ENCODE measurements at places on chromosomes 6 and 20.

DNA sequence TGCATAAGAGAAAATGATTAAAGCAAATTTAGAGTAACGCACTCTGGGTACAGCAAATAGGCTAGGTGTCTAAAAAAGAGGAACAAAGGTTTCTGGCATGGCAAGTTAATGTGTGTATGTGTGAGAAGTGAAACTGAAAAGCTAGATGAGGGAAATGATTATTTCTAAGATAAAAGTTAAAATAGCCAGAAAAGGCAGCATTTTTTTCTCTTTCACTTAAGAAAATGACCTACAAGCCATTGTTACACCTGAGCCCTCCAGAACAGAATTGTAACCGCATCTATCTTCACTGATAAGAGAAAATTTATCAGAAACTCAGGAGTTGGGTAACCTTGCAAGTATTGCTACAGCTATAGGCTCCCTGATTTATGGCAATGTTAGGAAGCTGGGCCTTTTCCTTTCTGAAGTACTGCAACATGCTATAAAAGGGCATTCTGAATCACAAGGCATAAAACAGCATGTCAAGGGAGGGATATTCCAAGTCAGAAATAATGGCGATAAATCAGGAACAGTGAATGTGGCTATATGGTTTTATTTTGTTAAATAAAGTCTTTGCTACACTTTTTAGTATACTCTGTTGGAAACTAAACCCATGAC lies 395.3 kb downstream of the TBC1D32 start:
- DNase-seq = no peak

GRCh38 chr20:49859807-49860206 lies 47.2 kb downstream of the SLC9A8 start:
- no peak for DNase-seq

DNA sequence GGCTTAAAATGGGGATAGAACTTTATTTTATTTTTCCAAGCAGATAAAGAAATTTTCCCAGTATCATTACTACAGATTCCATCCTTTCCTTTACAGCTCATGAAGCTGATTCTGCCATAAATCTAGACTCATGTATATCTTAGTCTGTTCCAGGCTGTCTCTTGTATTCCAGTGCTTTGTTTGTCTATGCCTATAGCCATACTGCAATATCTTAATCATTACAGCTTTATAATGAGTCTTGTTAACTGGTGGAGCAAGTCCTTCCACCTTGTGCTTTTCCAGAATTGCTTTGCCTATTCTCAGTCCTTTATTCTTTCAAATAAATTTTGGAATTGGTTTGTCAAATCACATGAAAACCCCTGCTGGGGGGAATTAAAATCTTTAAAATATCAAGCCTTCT lies 99.2 kb downstream of the MAP3K5 start:
- no peak for DNase-seq

DNA sequence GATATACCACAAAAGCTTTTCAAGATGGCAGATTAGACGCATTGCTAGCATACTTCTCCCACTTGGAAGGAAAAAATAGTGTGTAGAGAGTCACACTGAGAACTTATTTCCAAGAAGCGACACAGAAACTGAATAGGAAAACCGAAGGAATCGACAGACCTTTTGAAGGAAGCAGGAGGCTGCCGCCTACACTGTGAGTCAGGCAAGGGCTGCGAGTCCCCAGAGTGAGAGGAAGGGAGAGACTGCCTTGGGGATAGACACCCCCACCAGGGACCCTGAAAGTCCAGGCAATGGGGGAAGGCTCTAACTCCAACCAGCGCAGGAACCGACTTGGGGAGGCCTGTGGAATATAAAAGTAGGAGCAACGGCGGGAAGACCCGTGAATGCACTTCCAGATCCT lies 53.7 kb upstream of the SIRPG start:
- no peak for DNase-seq

DNA sequence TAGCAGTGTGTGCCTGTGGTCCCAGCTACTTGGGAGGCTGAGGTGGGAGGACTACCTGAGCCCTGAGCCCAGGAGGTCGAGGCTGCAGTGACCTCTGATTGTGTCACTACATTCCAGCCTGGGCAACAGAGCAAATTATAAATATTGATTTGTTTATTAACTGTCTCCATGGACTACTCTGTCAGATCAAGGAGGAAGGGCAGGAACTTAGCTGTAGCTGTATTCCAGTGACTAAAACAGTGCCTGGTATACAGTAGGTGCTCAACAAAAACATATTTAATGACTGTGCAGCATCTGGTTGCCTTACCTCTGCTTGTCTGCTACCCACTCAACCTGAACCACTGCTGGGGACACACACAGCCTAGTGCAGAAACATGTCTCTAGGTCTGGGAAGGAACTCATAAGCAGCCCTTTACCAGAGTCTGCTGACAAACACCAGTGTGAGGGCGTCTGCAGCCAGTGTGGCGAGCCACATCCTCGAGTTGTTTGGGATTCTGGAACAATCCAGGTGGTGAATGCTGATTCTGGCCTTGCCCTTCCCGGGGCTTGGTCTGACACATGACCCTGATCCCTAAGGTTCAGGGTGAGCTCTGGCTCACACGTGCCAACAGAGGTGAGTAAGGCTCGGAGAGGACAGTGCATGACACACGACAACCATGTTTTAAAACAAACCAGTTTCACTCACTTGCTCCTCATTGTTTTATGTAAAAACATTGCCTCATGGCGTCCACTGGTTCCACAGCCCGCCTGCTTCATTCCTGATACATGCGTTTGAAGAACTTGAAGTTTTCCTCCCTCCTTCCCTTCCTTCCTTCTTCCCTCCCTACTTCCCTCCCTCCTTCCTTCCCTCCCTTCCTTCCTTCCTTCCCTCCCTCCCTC lies 117.9 kb upstream of the ZNF217 start:
- no peak for DNase-seq

DNA sequence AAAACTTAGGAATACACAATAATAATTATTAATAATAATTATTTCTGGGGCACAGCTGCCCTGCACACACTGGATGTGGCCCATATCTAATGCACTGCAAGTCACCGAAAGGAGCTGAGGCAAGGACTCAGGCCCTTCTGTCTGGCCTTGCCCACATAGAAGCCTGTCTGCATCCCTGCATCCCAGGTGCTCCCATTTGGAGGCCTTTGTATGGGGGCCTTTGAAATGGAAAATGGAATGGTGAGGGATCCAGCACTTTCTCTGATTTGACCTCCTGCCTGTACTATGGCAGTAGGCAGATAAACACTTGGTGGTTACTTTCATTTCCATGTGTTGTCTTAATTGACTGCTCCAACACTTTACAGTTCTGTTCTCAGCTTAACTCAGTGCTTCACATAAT lies 75.7 kb upstream of the PTCHD4 start:
- no peak for DNase-seq

DNA sequence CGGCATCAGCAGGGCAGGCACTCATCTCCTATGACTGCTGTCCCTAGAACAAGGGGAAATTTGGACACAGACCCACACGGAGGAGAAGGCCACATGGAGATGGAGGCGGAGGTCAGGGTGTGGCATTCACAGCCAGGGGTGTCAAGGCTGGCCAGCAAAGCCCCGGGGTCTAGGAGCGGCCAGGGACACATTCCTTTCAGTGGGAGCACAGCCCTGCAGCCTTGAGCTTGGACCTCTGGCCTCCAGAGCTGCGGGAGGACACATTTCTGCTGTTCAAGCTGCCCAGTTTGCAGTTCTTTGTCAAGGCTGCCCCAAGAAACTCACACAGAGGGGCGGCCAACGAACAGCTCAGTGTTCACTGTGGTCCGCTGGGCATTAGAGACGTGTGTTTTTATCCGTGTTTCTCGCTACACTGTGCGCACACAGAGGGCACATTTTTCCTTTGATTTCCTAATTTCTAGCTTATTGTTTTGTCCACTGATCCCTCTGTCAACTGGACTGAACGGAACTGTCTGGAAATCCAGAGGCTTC lies 93.4 kb upstream of the MPC1 start:
- DNase-seq = no peak

GRCh38 chr20:33731693-33732165 lies at the start of gene ZNF341:
ZNF341 (plus strand) TSS chr20:33731996; CDS start chr20:33732022, 26 bp downstream.
- DNase-seq = peak; percentile 80

- no peak for DNase-seq
Measured at GRCh38 chr6:96304997-96305396, 216.6 kb upstream of the UFL1 start.

DNA sequence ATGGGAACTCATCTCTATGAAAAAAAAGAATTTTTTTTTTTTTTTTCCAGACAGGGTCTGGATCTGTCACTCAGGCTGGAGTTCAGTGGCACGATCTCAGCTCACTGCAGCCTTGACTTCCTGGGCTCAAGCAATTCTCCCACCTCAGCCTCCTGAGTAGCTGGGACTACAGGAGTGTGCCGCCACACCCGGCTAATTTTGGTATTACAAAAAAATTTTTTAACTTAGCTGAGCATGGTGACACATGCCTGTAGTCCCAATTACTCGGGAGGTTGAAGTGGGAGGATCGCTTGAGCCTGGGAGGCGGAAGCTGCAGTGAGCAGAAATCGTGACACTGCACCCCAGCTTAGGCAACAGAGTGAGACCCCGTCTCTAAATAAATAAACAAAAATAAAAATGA lies 7.5 kb downstream of the DEF6 start:
- no peak for DNase-seq

GRCh38 chr20:20551409-20551808 lies 161.0 kb downstream of the RALGAPA2 start:
- no peak for DNase-seq

DNA sequence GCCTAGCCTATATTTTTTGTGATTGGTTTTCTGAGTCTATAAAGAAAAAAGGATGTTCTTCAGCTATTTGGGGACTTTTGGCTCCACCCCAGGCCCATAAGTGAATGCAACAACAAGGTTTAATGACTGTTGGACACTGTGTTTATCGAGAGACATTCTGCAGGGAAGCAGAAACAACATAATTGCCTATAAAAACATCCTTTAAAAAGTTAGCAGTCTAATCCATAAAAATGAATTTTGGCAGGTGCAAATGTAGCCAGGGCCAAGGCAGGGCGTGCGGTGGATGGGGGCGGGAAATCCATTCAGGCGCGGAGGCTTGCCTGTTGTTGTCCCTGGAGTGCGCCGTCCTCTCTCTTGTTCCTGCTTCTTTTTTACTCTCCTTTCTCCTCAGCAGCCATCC lies 99.3 kb downstream of the PAX1 start:
- DNase-seq = no peak

DNA sequence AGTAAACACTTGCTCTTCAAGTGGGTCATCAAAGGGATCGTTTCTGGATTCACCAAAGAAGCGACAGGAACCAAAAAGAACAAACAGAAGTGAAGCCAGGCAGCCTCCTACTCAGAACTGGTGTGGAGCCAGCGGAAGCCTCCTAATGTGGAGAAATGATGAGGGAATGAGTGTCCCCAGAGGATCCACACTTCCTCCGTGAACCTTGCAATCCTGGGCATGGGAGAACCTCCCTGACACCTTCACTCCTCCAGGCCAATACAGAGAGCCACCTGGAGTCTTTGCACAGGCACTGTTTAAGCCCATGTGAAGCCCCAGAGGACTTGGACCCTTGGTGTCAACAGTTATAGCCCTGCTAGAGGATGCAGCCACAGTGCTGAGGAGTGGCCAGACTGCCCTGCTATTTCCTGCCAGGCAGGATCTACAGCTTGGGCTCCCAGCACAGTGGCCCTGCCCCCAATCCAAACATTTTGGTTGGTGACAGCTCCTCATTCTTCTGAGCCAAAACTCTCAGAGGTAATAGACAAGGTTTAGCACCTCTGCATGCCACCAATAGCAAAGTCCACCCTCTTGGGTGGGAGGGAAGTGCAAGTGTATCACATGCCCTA lies 23.2 kb upstream of the SERINC1 start:
- no peak for DNase-seq

GRCh38 chr6:105326216-105326615 lies 76.7 kb downstream of the PREP start:
- no peak for DNase-seq

GRCh38 chr6:3977875-3978711 lies 100.8 kb downstream of the FAM217A start:
- DNase-seq = peak; percentile 3

DNA sequence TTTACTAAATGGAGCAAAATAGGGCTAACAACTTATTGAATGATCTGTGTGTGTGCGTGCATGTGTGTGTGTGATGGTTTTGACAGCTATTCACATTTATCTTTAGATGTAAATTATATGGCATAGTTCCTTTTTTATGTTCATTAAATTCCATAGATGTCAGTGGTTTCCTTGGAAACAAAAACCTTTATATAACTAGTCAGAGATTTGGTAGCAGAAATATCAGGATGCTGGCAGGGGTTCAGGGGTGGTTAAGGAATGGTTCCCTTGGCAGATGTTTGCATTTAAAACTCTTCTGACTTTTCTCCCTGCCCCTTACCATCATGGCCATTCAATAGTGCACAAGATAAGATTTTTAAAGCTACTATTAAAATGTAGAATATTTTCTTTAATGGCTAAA lies 256.6 kb downstream of the PLCB1 start:
- no peak for DNase-seq

DNA sequence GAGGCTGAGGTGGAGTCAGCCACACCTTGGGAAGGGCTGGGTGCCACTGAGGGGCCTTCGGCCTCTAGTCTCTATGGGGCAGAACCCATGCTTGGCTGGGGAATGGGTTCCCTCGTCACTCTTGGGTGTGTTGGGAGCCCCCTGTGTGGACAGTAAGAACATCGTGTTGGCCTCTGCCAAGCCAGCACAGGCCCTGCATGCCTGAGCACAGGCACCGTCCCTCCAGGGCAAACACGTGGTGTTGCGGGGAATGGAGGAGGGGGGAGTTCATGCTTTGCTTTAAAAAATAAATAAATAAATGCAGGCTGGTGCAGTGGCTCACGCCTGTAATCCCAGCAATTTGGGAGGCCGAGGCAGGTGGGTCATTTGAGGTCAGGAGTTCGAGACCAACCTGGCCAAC lies 63.0 kb downstream of the EZR start:
- no peak for DNase-seq

DNA sequence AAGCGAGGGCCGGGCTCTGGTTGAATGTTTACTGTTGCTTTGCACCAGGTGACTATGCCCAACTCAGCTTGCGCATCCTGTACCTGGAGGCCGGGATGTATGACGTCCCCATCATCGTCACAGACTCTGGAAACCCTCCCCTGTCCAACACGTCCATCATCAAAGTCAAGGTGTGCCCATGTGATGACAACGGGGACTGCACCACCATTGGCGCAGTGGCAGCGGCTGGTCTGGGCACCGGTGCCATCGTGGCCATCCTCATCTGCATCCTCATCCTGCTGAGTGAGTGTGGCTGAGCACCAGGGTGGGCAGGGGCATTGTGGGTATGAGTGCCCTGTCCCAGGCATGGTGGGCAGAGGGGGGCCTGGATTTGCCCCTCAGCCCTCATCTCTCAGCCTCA lies 136.1 kb downstream of the TAF4 start:
- no peak for DNase-seq

- DNase-seq = no peak
Measured at GRCh38 chr20:11936157-11936556, 18.5 kb downstream of the BTBD3 start.

Data from activated CD8-positive, alpha-beta memory T cell treated with anti-CD3 and anti-CD28 coated beads for 1 hour (primary cell).